Progenitor cell of endocrine pancreas (in vitro differentiated cells): ENCODE measurements at places on chromosomes 13 and 19. TPM values are rescaled to one million over a fixed set of nuclear protein-coding genes. Genes with fewer than 3 reads are reported as not detected.

IL12RB1 gene
- total RNA-seq: not detected in 2 replicates

BCAM gene
- total RNA-seq: 197 and 211 TPM in 2 replicates

TYROBP gene
- total RNA-seq: not detected in 2 replicates

- DNase-seq: no peak
Observed at GRCh38 chr13:31029102-31029501, 96.6 kb downstream of the TEX26 start.

DNA sequence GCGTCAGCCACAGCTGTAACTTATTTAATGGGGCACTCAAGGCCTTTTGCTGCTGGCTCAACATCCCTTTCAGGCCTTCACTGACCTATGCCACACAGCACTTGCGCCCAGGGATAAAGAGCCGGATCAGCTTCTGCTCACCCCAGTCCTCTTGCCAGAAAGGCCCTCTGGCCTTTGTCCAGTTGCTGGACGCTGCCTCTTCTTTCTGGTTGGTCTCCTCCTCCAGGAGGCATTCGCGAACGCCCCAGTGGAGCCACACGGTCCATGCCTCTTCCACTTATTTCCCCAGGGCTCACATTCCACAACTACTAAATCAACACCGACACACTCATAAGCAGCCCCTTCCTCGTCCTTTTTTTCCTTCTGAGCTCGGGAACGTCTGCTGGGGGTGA lies 3.7 kb upstream of the ZNF329 start:
- no peak for DNase-seq

- no peak for DNase-seq
Observed at GRCh38 chr19:16821081-16821480, 8.1 kb upstream of the SIN3B start.

GRCh38 chr19:1901940-1902404 lies 3.2 kb upstream of the ADAT3 start:
- no peak for DNase-seq

GRCh38 chr13:112637017-112637801 lies 49.3 kb upstream of the TUBGCP3 start:
- DNase-seq: no peak
